ENCODE measurements at places on chromosomes 4 and X.

GRCh38 chr4:3766036-3766784 lies at the start of gene ADRA2C:
TSS of gene ADRA2C (plus strand) at chr4:3766385. CDS start at chr4:3766607, 222 bp downstream.
- DNase-seq, result no peak

DNA sequence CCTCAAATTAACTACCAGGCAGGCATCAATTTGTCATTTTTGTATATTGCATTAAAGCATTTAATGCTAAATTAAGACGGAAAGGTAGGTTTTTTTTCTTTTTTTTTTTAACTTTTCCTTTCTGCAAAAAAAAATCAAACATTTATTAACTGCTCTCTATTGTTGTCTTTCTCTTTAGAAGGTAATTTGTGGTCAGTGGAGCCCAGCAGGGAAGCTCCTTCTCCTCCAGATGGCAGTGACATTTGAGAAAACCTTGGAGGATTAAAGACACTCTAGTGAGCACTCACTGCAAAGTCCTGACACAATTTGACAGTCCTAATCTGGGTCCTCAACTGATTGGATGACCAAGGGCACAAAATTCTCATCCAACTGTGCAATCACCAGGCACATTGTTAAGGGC lies 102.4 kb downstream of the SLIT2 start:
- DNase-seq, result no peak

- DNase-seq, result no peak
These were observed 27.0 kb downstream of the SMIM43 start for GRCh38 chr4:121737846-121738554.

- no peak for DNase-seq
These were observed 53.1 kb downstream of the FUNDC1 start for GRCh38 chrX:44489515-44489914.

GRCh38 chr4:148214529-148215166 lies 227.6 kb downstream of the NR3C2 start:
- no peak for DNase-seq

DNA sequence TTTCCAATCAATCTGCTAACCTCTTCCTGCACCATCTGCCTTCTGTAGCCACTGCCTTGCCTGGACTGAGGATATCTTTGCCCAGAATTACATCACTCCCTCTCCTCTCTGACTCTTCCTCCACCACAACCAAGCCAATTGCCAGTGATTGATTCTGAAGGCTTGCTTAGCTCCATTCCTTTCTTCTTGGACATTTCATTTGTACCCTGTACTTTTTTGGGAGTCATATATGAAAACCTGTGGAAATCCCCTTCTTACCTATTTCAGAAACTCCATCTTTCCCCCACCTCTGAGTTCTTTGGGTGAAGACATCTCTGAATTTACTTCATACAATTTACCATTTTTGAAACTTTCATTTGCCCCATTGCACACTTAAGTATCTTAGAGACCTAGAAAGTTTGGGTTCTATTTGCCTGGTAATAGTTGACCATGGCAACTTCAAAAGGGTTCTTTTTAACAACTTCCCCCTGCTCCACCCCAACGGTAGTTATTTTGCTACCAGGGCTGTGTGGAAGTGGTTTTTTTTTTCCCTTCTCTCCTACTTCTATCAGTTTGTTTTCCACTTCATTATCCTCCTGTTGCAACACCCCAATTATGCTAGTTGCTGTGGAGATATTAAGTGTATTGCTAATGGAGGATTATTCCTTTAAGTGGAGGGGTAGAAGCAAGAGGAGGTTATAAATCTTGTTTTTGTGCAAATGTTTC lies 14.3 kb downstream of the SGMS2 start:
- DNase-seq, result no peak

GRCh38 chrX:40088803-40089540 lies 8.8 kb downstream of the BCOR start:
- no peak for DNase-seq

Measured in AG04450 (cell line).